ENCODE measurements at places on chromosomes 3 and 15. TPM values are rescaled to one million over a fixed set of nuclear protein-coding genes. Genes with fewer than 3 reads are reported as not detected.

GRCh38 chr3:129051871-129052340 lies 8.7 kb upstream of the GP9 start:
- DNase-seq, result peak; percentile 28

The BUB1B gene
- 15.3 TPM for total RNA-seq

- DNase-seq, result no peak
Observed at GRCh38 chr3:144011251-144011799, 39.7 kb downstream of the DIPK2A start.

The MAP1A gene
- 6.3 TPM for total RNA-seq

The SI gene
- total RNA-seq, result 23.0 TPM
